ENCODE measurements at places on chromosomes 3 and 15. TPM values are rescaled to one million over a fixed set of nuclear protein-coding genes. Genes with fewer than 3 reads are reported as not detected.

GRCh38 chr3:61903931-61904657, 342.7 kb downstream of the PTPRG start:
- no peak for DNase-seq

DNA sequence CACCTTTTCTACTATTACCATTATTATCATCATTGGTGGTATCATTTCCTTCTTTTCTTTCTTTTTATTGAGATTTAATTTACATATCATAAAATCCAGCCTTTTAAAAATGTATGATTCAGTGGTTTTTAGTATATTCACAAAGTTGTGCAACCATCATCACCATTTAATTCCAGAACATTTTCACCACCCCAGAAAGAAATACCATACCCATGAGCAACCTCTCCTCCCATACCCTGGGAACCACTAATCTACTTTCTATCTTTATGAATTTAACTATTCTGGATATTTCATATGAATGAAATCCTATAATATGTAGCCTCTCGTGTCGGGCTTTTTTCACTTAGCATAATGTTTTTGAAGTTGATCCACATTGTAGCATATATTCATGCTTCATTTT, 29.1 kb downstream of the AAGAB start:
- no peak for DNase-seq

DNA sequence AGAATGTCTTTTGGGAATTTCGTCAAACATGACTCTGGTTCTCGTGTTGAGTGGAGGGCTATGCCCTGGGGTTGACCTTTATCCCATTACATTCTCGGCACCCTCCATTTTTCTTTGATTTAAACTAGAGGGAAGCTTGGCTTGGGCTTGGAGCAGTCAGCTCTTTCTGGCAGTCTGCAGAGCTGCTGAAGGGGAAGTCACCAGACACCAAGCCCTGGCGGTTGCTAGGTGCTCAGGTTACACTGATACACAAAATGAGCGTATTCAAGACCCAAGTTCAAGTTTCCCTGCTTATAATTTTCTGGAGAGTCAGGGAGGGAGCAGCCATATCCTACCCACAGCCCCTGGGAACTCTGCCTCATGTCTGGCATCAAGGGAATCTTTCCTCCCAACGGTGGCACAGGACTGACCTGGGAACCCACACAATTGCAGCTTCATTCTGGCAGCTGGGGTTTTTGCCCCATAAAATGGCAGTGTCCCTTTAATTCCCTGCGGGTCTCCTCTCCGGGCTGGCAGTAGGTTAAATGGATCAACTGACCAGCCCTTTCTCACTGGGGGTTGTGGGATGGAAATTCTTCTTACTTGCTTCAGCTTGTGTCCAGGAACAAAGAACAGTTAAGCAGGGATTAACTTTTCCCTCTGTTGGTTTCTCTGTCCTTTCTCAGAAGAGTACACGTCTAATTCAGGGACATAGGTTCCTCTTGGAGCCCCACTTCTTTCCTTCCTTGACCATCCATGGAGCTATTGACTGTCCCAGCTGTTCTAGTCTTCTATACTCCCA, 110.0 kb upstream of the DLG1 start:
- DNase-seq = no peak

DNA sequence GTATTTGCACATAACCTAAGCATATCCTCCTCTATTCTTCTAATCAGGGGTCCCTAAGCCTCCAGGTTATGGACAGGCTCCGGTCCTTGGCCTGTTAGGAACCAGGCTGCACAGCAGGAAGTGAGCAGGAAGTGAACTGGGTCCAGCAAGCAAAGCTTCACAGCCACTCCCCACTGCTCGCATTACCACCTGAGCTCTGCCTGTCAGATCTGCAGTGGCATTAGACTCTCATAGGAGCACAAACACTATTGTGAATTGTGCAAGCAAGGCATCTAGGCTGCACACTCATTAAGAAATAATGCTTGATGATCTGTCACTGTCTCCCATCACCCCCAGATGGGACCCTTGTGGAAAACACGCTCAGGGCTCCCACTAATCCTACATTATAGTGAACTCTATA, 9.8 kb downstream of the MSL2 start:
- DNase-seq = no peak

SUCNR1 gene
- not detected for total RNA-seq

PIF1 gene
- 23.6 TPM for total RNA-seq

DNA sequence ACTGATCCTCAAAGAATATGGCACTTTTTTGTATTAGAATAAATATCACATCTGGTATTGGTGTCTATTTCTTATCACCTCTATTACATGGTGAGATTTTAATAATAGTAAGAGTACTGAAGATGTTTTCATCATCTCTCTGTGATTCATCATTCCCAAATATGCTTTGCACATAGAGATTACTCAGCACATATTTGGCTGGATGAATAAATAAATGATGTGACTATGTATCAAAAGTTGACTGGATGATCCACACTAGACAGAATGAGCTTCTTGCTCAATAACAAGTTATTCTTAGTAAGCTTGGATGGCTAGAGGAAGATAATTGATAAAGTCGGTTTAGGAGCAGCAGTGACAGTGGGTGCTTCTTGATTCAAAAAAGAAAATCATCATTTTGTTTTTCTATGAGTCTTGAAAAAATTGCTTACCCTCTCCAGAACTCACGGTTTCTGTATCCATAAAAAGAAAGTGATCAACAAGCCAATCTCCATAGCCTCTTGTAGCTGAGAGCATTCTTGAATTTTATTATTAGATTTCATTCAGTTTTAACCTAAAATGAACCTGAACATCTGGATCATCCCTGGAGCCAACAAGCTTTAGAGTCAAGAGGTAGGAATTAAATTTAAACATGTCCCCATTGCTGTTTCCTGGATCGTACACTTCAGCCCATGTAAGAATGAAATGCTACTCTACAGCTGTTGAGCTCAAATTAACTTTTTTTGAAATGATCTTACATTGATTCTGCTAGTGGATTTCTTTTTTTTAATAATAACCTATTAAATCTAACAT, 104.8 kb upstream of the OSTN start:
- DNase-seq = no peak

- no peak for DNase-seq
Measured at GRCh38 chr3:99945328-99945995, 127.8 kb downstream of the CMSS1 start.

- DNase-seq = peak; percentile 85
Measured at GRCh38 chr3:10437272-10437994, 68.0 kb downstream of the ATP2B2 start.

CCR3 gene
- total RNA-seq = not detected

TEX55 gene
- not detected for total RNA-seq

DNA sequence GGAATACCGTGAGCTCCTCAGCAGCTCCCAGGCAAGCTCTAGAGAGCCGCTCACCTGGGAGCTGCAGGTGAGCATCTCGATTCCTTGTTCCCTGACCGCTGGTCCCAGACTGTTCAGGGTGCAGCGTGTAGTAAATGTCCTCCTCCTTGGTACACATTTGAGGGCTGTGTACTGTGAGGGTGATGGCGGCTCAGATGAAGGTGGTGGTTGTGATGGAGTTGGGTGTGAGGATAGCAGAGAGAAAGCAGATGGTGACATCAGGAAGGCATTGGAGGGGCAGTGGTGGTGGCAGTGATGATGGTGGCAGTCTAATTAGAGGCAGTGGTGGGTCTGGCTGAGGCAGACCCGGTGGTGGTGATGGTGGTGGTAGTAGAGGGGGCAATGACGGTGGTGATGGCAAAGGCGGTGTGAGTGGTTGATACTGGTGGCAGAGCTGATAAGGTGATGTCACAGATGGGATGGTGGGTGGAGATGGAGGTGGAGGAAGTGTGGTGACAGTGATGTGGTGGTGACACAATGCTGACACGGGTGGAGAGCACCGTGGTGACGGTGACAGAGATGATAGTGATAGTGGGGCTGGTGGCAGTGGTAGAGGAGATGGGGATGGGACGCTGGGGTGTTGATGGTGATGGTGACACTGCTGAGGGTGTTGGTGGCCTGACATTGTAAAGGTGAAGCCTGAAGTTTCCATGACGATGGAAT, at the start of gene DNAJB8:
TSS of gene DNAJB8 (minus strand) at position 51 of the 702 bp plus-strand sequence. CDS start 3,645 bp downstream, outside the sequence.
- DNase-seq = peak; percentile 59

GRCh38 chr3:119559441-119559963, at the start of gene CD80:
CD80 (minus strand) TSS chr3:119559614; CDS start chr3:119557728, 1,886 bp downstream.
- DNase-seq = peak; percentile 84

CHST13 gene
- not detected for total RNA-seq

- no peak for DNase-seq
Measured at GRCh38 chr15:66408675-66409282, 22.1 kb downstream of the MAP2K1 start.

DNA sequence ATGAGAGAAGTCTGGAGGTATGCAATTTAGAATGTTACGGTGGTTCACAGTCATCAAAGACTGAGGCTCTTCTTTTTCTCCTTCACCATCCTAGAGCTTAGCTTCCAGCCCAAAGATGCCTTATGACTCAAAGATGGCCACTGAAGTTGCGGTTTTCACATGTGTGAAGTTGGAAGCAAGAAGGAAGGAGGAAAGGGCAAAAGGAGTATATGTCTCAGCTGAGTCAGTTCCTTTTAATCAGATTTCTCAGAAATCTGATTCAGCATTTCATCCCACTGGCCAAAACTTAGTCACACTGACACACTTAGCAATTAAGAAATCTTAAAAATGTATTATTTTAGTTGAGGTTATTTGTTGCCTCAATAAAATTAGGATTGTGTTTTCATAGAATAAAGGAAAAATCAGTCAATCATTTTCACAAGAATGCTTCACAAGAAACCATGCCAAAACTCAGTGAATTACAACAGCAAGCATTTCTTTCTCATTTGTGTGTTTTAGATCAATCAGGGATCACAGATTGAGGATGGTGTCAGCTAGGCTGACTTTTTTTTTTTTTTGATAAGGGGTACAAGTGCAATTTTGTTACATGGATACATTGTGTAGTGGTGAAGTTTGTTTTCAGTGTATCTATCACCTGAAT, 211.1 kb upstream of the GADL1 start:
- DNase-seq = peak; percentile 51

Measured in activated CD4-positive, alpha-beta memory T cell treated with anti-CD3 and anti-CD28 coated beads for 36 hours (primary cell).